ENCODE measurements at places on chromosomes 16 and 17. TPM values are rescaled to one million over a fixed set of nuclear protein-coding genes. Genes with fewer than 3 reads are reported as not detected.

The ACSM2A gene
- polyA plus RNA-seq, result 0.44 TPM

- DNase-seq, result no peak
These were observed 8.1 kb downstream of the CES4A start for GRCh38 chr16:66996324-66996982.

DNA sequence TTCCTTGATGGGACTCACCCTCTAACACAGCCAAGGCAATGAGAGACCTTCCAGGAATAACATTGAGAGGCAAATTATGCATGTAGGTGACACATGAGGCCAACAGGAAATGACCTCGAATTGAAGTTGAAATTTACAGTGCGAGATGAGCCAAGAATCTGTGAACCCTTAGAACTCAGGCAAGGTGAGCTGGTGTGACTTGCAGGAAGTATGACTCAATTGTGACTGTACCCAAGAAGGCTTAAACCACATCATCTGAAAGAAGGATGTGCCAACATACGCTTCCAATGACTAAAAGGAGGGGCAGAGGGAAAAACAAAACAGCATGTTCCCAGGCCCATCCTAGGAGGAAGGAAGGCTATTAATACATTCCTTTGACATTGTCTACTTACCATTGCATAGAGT is 44.8 kb downstream of the PITPNC1 start:
- DNase-seq, result peak; percentile 13

DNA sequence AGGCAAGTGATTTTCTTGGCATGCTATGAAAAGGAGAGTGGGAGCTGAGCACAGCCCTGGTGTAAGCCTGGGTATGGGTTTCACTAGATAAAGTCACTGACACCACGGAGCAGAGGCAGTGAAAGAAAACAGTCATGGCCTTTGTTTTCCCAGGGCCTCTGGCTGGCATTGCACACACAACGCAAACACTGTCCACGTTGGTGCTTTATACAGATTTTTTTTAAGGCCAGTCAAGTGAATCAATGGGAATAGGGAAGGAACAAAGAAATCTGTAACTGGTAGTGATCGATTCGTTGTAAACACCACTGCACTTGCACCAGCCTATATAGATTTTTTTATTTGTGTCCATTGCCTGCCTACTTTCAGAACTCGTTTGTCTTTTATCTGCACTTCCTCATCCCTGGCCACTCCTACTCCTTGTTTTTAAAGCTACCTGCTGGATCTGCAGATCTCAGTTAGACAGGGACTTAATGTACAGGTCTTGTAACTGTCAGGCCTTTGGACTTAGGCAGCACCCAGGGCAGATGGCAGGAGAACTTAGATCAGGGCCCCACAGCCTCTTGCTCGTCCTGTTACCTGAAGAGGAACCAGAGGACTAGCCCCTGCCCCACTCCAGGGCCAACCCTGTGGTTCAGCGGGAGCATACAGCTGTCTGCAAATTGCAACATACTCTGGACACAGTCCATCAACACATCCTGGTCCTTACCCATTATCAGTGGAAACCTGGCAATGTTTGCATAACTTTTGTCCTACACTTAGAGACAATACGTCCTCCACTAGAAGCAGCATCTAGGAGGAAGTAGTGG is 10.6 kb upstream of the TMIGD1 start:
- no peak for DNase-seq

- no peak for DNase-seq
These were observed 30.0 kb downstream of the CFAP52 start for GRCh38 chr17:9606453-9606852.

- peak; percentile 44 for DNase-seq
These were observed 47.5 kb downstream of the ADCY7 start for GRCh38 chr16:50313596-50314478.

GRCh38 chr17:16484445-16485175 is 7.4 kb downstream of the LRRC75A start:
- DNase-seq, result peak; percentile 65

GRCh38 chr17:8871081-8871581 is 3.7 kb upstream of the PIK3R6 start:
- DNase-seq, result no peak

GRCh38 chr16:85613604-85614337 is 649 bp downstream of the GSE1 start:
- peak; percentile 63 for DNase-seq

DNA sequence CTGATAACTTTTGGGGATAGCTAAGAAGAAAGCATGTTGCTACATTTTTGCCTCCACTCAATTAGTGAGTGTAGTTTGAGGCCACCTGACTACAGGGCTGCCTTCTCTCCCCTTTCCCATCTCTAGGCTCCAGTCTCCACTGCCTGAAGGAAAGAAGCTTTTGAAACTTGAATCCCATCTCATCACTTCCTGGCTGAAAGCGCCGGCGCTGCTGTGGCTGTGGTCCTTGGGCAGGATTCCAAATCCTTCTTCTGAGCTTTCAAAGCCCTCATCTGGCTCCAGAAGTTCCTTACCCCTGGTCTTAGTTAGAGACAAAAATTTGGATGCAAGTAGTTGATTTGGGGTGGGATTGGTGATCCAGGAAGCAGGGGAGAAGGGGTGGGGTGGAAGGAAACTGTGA is 119.4 kb downstream of the FOXL1 start:
- peak; percentile 51 for DNase-seq

GRCh38 chr16:17845031-17845430 is 374.3 kb upstream of the XYLT1 start:
- no peak for DNase-seq

GRCh38 chr17:9021992-9022572 is 772 bp downstream of the NTN1 start:
- DNase-seq, result peak; percentile 50

Measured in muscle of leg (tissue), 16 donors.